ENCODE measurements at places on chromosomes 5 and 9.

DNA sequence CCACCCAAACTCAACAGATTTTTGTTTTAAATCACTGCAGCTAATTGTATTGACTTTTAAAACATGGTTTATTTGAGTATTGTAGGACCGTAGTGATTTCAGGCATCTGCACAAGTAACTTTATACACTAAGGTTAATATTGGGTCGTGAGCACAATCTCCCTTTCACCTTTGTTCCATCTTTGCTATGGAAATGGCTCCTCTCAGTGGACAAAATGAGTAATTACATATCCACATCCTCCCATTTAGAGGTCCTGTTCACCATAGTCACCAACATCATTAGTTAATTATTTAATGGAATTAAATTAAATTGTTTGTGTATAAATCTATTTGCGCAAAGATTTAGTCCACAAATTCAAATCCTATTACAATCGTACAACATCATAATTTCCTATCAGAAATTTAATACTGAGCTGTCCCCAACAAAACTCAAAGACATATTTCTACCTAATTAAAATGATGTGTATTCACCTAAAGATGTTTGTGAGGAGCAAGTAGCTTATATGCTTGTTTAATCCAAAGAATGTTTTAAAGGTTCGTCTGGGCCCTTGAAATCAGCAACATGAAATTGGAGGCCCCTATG, 173.0 kb upstream of the DAPK1 start:
- DNase-seq, result no peak

GRCh38 chr5:175383350-175383749, 60.6 kb downstream of the DRD1 start:
- no peak for DNase-seq

DNA sequence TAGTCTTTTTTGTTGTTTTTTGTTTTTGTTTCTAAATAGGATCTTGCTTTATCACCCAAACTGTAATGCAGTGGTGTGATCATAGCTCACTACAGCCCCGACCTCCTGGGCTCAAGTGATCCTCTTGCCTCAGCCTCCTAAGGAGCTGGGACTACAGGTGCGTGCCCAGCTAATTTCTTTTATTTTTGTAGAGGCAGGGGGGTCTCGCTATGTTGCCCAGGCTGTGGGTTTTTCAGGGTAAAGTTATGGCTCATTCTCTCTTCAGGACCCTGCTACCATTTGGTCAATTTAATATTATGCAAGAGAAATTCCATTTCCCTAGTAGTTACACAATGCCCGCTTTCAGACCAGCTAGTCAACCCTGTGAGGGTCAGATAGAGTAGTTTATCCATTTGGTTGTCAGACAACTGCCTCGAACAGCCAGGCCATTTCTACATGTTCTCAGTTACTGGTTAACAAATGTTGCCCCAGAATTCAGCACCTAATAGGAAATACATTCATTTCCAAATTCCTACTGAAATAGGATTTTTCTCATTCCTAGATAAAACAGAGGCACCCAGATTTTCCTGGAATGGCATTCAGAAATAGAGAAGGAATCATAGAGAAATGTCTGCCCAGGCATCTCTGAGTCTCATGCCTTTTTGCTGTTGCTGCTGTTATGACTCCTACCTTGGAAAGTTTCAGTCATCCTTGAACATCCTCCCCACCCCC, 6.4 kb upstream of the GLIS3 start:
- no peak for DNase-seq

DNA sequence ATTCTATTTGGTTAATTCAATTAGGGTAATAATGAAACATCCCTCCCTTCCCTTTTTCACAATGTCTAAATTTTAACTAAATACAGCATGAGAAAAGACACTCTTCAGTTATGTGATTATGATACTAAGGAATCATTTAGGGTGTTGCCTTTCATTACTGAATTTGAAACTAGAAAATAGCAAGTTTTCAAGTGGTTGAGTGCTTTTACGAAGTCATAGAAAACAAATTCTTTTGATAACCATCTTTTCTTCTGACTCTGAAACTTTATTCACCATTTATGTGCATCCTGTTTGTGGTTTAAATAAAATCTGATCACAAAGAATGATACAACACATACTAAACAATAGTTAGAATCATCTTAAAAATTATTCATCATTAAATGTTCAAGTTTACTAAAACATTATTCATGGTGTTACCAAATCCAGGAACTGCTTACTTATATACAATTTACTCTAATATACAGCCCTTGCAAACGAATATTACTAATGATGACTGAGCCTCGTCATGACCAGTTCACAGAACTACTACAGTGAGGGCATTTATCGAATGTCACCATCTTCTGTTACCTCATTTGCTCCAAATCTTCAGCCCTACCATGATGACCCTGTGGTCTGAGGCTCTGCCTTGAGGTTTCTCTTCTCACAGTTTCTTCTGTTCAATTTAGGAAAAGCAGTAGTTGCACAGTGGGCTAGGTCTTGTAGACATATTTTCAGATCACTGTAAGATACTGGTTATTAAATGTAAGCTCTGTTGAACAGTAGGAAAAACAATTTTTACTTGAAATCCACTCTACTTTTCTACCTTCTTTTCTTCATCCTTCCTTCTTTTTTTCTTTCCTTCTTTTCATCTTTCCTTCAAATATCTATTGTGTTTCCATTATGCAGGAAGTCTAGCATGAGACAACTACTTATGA, 18.3 kb upstream of the IL9 start:
- DNase-seq, result no peak

DNA sequence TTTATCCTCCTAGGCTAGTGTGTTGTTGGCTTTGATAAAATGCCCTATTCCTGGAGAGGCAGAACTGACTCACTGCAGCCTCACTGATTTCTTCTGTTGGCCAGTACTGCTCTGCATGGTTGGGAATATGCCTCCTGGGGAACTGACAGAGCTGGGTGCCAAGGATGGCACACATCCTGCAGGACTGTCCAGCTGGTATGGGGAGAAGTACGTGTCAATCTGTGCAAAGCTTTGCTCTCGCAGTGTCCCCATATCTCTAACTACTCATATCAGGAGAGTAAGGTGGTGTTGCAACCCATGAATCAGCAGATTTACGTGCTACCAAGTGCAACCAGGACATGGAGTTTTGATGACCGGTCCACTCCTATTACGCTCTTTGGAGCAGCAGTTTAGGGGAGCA, 74.7 kb downstream of the TEK start:
- DNase-seq, result no peak

DNA sequence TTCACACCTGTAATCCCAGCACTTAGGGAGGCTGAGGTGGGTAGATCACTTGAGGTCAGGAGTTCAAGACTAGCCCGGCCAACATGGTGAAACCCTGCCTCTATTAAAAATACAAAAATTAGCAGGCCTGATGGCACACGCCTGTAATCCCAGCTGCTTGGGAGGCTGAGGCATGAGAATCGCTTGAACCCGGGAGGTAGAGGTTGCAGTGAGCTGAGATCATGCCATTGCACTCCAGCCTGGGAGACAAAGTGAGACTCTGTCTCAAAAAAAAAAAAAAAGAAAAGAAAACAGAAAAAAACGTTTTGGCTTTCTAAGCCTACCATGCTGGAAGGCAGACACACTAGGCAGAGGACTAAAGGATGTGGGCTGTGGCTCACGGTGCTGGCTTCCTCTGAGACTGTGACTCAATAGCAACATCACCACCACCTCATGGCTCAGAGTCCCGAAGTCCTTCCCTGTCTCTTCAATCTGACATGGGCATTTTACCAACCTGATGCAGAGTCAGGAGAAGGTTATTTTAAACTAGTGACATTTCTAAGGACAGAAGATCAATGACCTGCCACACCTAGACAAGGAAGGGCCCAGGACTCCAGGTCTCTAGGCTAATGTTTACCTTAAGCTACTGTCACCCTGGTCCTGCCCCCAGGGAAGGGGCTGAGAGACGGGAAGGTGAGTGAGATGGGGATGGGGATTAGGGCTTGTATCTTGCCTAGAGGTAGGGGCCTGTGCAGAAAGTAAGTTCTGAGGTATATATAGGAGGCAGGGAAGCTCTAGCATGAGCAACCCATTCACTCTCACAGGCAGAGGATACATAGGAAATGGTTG, 3.7 kb downstream of the ECSCR start:
- no peak for DNase-seq

DNA sequence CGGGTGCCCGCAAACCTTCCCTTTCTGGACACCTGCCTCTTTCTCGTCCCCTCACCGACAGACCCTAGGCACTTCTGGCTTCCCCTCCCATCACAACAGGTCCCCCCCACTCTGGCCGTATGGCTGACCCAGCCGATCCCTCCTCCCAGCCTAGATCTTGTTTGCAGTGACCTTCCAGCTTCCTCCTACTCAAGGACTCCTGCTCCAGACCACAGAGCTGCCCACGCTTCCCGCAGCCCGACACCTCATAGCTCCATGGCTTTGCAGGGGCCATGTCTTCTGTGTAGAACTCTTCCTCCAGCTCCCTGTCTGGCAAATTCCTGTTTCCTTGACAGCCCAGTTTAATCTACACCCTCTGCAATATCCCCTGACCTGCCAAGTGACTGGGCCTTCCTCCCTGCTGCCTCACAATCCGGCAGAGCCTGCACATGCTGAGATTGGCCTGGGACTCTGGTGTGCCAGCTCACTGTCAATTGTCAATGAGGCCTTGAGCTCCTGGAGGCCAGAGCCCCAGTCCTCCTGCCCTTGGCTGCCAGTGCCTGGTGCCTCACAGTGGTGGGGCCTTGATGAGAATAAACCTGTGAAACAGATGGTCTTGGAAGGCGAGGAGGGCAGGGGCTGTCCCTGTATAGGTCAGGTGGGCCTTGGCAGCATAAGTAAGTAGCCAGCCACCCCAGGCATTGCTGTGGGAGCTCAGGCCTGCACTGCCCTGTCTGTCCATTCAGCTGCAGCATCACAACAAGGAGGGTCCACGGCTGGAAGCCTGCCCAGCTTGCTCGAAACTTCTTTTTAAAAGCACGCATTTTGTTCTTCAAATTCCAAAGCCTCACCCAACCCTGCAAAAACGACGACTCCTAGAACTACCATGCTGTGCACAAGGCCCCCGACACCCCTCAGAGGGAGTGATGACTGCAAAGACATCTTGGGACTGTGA, 50.5 kb downstream of the GADD45G start:
- DNase-seq, result no peak

GRCh38 chr9:116027096-116027495, 126.5 kb upstream of the PAPPA start:
- no peak for DNase-seq

- no peak for DNase-seq
Observed at GRCh38 chr5:372996-373709, 51.6 kb downstream of the AHRR start.

DNA sequence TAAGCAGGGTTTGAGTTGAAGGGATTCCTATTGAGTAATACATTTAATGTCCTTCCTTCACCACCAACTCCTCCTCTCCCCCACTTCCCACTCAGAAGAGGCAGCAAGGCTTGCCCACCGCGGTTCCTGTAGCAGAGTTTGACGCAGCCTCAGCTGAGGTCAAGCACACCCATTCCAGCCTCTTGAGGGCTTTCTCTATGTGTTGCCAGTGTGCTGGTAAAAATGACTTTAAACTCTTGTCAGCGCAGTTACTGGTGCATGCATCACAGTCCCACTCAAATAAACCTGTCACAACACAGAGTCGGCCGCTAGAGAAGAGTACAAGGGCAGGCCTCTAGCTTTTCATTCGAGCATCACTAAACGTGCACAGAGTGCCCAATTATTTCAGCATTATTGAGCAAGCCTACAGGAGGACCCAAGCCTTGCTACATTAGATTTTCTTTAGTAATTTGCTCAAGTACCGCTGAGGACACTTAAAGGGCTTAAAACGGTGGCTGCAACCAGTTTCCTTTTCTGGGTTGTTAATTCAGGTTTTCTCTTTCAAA, 79.6 kb downstream of the TLE4 start:
- DNase-seq, result no peak

GRCh38 chr5:74281166-74281565, 359.4 kb downstream of the ENC1 start:
- no peak for DNase-seq

GRCh38 chr9:81894891-81895290, 33.3 kb upstream of the SPATA31D4 start:
- DNase-seq, result no peak

- DNase-seq, result no peak
Observed at GRCh38 chr5:1647580-1647979, 123.8 kb upstream of the LPCAT1 start.

- DNase-seq, result no peak
Observed at GRCh38 chr5:106940301-106940846, 730.4 kb downstream of the EFNA5 start.

- DNase-seq, result no peak
Observed at GRCh38 chr9:73152953-73153352, 1.3 kb downstream of the ANXA1 start.

GRCh38 chr9:127336506-127337352, 60.2 kb upstream of the SLC2A8 start:
- DNase-seq, result no peak

GRCh38 chr9:1233568-1233967, 183.4 kb downstream of the DMRT2 start:
- DNase-seq, result no peak

DNA sequence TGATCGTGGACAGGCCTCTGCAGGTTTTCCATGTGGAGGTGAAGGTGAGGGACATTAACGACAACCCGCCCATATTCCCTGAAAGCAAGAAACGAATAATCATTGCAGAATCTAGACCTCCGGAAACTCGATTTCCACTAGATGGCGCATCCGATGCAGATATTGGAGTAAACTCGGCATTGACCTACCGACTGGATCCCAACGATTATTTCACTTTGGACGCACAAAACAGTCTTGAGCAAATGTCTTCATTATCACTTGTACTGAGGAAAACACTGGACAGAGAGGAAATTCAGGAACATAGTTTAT, 621 bp downstream of the PCDHA13 start:
- no peak for DNase-seq

GRCh38 chr9:129898185-129898584, 62.9 kb downstream of the USP20 start:
- DNase-seq, result no peak

- no peak for DNase-seq
Observed at GRCh38 chr5:103013933-103014552, 105.9 kb downstream of the GIN1 start.

- no peak for DNase-seq
Observed at GRCh38 chr9:79617395-79617794, 45.6 kb downstream of the TLE4 start.

- DNase-seq, result peak; percentile 85
Observed at GRCh38 chr5:1633605-1634336, 110.0 kb upstream of the LPCAT1 start.

GRCh38 chr5:34410411-34411139, 245.6 kb upstream of the RAI14 start:
- DNase-seq, result no peak

GRCh38 chr9:123058834-123059233, 25.4 kb downstream of the GPR21 start:
- DNase-seq, result no peak

Measured in GM18507 (cell line).